ENCODE measurements at places on chromosomes 7 and 10.

GRCh38 chr10:117472872-117473271 lies 69.7 kb upstream of the EMX2 start:
- no peak for DNase-seq

DNA sequence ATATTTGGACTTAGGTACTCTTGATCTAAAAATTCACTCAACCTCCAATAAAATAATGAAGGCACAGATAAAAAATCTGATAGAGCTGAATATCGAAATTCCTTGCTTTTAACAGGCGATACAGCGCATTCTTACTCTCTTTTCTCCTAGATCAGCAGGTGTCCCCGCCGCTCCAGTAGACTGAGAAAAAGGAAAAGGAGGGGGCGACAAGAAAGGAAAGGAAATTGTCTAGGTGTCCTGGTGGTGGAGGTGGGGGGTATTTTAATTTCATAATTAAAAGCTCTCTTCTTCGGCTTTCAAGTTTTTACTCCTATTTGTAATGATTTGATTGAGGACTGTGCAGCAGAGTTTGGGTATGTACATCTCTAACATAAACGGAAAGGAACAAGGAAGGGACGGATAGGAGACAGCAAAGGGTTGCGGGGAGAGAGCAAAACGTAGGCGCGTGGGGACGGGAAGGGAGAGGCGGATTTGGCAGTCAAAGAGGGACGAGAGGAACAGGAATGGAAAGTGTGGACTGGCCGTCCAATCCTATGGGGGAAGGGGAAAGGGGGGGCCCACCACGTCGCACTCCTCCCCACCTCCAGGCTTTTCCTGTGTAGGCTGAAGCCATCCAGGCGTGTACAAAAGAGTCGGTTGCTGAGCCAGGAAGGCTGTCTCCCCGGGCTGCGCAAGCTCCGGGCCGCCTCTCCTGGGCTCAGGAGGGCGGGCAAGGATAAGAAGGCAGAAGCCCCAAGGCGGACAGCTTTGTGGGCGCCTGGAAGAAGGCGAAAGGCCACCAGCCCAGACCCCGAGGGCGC lies 875 bp upstream of the HECTD2 start:
- peak; percentile 74 for DNase-seq

DNA sequence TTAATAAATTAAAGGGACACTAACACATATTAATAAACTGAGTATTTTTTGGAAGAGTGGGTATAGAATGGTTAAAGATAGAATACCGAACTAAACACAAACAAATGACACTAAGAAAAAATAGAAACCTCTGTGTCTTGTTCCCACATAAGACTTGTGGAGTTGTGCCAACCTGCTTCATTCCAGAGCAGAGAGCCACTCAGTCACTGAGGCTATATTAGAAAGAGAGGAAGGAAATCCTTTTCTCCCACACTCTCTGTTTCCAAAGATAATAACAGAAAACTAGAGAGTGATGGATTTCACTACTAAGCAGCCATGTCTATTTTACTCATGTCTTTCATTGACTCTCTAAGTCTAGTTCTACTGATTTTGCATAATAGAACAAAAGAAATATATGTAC lies 26.0 kb downstream of the CTNNA3 start:
- no peak for DNase-seq

- DNase-seq, result no peak
Observed at GRCh38 chr10:99292159-99292558, 37.0 kb upstream of the CNNM1 start.

DNA sequence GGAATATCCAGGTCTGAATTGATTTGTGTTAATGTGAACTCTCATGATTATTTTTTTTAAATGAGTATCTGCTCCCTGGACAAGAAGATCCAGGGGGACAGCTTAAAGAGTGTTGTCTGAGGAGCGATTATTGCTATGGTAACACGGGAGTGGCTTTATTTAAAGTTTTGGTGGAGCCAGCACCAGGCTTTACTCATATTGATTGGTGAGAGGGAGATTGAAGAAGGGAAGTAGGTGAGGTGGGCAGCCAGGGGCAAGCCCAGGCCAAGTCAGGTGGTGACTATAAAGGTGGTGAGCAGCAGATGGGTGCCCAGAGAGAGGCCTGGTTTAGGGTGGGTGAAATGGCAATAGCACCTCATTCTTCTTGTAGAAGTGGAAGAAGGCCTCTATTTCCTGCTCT lies 10.2 kb upstream of the AGR2 start:
- no peak for DNase-seq

DNA sequence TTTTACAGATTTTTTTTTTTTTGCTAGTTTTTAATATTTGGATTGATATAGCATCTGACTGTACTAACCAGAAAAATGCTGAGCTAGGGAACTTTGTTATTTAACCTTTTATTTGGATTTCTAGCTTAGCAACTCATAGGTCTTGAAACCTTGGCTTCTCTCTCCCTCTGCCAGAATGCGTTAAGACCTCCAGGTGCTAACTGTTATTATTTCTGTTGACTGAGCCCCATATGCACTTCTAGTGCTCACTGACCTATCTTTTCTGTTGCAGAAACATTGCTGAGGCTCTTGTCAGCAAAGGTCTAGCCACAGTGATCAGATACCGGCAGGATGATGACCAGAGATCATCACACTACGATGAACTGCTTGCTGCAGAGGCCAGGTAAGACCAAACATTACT lies 143.6 kb downstream of the LRRC4 start:
- no peak for DNase-seq

DNA sequence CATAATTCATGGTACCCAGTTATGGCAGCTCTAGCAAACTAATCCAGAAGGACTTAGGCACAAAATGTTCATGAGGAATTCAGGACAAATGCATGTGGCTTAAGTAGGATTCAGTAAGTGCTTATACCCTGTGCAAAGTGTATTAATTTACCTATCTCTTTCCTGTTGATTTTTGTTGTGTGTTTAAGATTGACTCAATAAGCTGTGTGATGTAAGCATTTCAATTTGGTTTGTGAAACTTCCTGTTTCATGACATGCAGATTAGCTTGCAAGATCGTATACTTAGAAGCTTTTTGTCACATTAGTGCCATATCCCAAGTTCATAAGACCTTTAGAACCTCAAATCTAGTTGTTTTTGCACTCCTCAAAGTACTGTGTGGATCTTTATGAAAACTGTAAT lies 416.7 kb downstream of the ARL4A start:
- no peak for DNase-seq

All from activated effector memory CD4-positive, alpha-beta T cell treated with anti-CD3 and anti-CD28 coated beads, Interleukin-2, amount 50 U/mL, for 16 hours (primary cell).